ENCODE measurements at places on chromosomes 3 and 15.

GRCh38 chr15:82767163-82767829, 38.6 kb downstream of the FSD2 start:
- DNase-seq, result no peak

- no peak for DNase-seq
Observed at GRCh38 chr3:24639481-24640329, 145.1 kb upstream of the THRB start.

GRCh38 chr15:59501597-59501996, 63.6 kb downstream of the FAM81A start:
- DNase-seq, result no peak

GRCh38 chr3:13045241-13045903, 27.9 kb downstream of the IQSEC1 start:
- DNase-seq, result no peak

All from stimulated activated CD8-positive, alpha-beta memory T cell treated with anti-CD3 and anti-CD28 coated beads, Interleukin-4, amount 100 ng/mL, for 4 hours (primary cell).